ENCODE measurements at places on chromosomes 7 and 10.

GRCh38 chr10:116769791-116770190 lies 27.4 kb upstream of the HSPA12A start:
- no peak for DNase-seq

GRCh38 chr7:128955981-128956380 lies 18.3 kb downstream of the IRF5 start:
- no peak for DNase-seq

DNA sequence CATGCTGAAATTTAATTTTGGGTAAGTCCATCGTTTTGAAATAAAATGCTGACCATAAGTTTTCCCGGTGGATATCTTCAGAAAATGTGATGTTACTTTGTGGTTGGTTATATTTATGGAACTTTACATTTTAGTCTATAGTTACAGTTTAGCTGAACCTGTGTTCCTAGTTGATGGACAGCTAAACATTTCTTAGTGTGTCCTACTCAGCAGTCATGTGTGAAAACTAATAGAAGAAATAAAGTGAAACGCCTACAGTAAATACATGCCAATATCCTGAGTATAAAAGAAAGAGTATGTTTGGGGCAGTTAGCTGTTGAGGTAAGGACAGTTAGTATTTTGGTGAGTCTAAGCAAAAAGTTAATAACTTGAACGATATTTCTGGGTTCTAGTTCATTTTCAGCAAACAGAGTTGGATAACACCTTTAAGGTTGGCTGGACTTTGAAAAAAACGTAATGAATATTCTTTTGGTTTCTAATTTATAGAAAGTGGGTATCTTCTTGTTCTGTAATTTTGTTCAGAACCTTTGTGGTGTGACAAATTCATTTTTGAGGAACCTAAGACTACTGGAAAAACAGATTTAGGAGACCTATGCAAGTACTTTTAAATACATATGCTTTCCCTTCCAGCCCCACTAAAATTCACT lies 28.7 kb downstream of the LCOR start:
- no peak for DNase-seq

GRCh38 chr10:49538381-49539319 lies at the start of gene ERCC6:
TSS of gene ERCC6 (minus strand) at chr10:49539121.
- peak; percentile 99 for DNase-seq

DNA sequence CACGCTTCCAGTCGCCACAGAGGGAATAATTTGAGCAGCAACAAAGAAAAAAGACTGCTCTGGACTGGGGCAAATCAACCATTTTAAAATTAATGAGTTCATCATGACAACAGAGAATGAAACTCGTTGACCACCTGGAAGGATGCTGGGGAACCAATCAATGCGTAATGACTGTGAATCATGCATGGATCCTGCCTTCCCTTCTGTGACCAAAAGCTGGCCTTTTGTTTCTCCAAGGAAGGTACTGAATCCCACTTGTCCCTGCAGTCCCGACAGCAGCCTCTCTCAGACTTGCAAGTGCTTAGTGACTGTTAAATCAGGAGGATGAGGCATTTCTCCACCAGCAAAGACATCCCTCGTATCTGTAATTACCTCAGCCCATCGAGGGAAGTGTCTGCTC lies 68.0 kb upstream of the TNS3 start:
- DNase-seq, result no peak

DNA sequence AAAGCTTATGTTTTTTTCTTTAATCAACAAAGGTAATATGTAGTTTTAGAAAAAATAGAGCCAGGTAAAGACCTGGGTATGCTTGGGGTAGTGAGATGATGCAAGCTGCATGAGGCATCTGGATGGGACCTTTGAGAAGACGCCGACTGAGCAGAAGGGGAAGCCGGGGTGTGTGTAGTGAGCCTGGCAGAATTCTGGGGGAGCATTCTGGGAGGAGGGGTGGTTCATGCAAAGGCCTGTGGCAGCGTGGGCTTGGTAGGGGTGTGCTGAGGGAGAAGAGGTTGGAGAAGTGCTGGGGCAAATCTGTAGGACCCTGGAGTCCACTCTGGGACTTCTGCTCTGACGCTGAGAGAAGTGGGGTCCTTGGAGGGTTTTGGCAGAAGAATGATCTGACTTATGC lies 33.9 kb upstream of the SHH start:
- no peak for DNase-seq

GRCh38 chr10:71569775-71570588 lies 149.6 kb downstream of the C10orf105 start:
- peak; percentile 72 for DNase-seq

GRCh38 chr7:29557954-29558353 lies 5.7 kb upstream of the PRR15 start:
- DNase-seq, result no peak

DNA sequence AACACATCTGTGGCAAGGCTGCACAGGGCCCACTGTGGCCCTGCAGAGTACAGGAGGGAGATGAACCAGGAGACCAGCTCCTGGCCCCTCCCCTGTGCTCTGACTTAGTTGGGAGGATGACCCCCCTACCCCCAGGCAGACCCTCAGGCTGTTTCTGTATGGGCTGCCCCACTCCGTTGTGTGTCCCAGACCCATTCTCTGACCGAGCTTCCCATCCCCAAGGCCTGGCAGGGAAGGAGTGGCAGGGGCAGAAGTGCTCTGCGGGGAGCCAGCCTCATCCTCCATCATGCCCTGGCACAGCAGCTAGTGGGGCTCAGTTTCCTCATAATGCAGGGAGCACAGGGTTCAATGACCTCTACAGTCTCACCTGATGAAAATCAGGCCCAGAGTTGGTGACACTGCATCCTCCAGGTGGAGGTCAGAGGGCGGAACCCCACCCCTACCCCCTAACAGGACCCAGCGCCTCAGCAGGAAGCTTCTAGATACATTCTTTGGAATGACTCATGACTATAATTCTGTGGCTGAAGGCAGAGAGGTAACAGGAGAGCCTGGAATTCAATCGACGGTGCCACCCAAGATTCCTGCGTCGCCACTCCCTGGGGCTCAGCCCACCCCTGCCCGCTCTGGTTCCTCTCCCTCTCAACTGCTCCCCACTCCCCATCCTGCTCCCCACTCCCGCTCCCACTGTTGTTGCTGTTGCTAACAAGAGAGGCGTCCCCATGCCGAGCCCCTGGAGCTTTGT lies 18.2 kb downstream of the PODXL start:
- DNase-seq, result peak; percentile 80

- no peak for DNase-seq
Measured at GRCh38 chr7:4131063-4131462, 551.0 kb upstream of the FOXK1 start.

- no peak for DNase-seq
Measured at GRCh38 chr10:118980870-118981269, 48.6 kb upstream of the NANOS1 start.

DNA sequence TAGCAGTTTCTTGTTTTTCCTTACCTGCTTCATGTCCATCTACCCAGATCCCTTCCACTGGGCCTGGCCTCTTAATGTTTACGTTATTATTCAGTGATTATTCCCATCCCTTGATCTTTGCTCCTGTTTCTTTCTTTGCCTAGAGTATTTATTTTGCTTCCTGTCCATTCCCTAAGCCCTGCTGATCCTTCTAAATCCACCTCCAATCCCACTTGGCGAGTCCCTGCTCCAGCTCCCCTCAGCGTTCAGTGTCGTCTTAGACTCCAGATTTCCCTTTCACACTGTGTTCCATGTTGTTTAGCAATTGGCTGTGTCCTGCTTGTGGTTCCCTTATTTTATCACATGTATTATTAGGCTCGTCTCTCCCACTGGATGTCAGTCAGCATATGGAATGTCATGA lies 7.3 kb downstream of the PPP2R2D start:
- no peak for DNase-seq

- no peak for DNase-seq
Measured at GRCh38 chr7:25802473-25802872, 349.5 kb upstream of the NFE2L3 start.

DNA sequence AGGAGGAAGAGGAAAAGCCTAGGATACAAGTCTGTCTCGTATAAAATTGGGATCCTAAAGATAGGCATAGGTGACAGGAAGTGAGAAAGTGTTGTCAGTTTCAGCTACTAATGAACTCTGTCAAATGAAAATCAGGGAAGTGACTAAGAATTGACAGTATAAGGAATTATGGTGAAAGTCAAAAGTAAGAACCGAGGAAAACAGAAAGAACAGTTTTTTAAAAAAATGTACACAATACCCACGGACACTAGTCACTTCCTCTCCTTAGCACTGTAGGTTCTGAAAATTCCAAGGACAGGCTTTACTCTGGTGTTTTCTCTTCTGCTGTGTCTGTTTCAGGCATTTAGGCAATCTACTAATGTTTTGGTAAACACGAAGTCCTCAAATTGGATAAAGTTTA lies 42.3 kb downstream of the ATAD1 start:
- peak; percentile 15 for DNase-seq
